ENCODE measurements at places on chromosomes 11 and 22.

- no peak for DNase-seq
These were observed 12.6 kb upstream of the POU2F3 start for GRCh38 chr11:120227228-120227852.

GRCh38 chr11:75733431-75734107, 15.9 kb downstream of the MOGAT2 start:
- no peak for DNase-seq

- DNase-seq = no peak
These were observed 374.3 kb downstream of the NXPE2 start for GRCh38 chr11:115052601-115053000.

- no peak for DNase-seq
These were observed 925 bp upstream of the C11orf52 start for GRCh38 chr11:111917788-111918187.

GRCh38 chr22:24893341-24894070, 53.0 kb downstream of the LHFPL7 start:
- no peak for DNase-seq

GRCh38 chr22:31244046-31244942, 32.2 kb downstream of the LIMK2 start:
- no peak for DNase-seq

- DNase-seq = no peak
These were observed 5.4 kb upstream of the NDUFS8 start for GRCh38 chr11:68025047-68025446.

GRCh38 chr11:32006799-32007388, 84.0 kb upstream of the RCN1 start:
- DNase-seq = no peak

GRCh38 chr11:3037040-3037944, 19.9 kb downstream of the CARS1 start:
- peak; percentile 57 for DNase-seq

GRCh38 chr11:11217929-11218628, 135.0 kb downstream of the CSNK2A3 start:
- DNase-seq = no peak

DNA sequence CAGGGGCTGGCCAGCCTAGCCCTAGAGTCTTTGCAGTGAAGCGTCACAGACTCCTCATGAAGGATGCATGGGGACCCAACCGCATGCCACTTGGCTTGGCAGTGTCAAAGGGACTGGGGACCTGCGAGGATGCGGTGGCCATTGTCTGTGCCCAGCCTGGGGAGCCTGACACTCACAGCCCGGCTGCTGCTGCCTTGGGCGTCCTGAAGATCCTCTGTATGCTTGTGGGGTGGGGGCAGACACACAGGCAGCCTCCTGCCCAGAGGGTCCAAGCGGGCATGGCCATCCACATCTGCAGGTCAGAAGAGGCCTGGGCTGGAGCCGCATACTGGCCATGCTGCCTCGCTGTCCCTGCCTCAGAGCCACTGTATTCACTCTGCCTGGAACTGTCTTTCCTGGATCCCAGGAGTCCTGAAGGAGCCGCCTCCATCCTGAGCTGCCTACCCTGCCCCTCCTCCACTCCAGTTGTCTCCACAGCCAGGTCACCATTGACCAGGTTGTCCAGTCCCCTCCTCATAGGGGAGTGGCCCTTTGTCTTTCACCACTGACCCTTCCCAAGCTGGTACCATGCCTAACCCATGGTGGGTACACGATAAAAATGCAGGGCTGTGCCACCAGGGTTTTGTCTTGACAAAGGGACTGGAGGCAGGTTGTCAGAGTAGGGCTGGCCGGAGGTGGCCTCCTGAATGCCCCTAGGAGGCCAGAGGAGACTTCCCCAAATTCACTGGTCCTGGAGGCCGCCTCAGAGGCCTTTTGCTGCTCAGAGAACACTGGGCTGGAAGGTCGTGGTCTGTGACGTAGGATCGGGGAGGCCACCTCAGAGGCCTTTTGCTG, 107.0 kb downstream of the KCNQ1OT1 start:
- DNase-seq = no peak

GRCh38 chr11:128713595-128713994, 19.7 kb downstream of the FLI1 start:
- no peak for DNase-seq

- DNase-seq = no peak
These were observed 48.2 kb upstream of the OR5P2 start for GRCh38 chr11:7844986-7845385.

GRCh38 chr11:70579316-70579955, 181.1 kb downstream of the CTTN start:
- no peak for DNase-seq

DNA sequence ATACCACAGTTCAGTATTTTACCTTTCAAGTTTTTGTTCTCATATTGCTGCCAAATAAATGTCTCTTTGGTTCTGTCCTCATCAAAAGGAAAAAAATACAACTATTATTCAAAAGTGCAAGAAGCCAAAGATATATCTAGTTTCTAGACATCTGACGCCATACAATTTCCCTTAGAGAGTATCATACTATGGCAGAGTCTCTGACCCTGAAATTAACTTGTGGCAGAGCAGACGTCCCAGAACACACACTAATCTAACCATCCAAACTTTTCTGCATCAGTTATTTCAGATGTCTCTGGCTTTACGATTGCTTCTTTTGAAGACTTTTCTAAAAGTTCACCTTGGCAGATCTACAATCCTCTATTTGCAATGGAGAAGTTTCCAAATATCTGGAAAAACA, 2.7 kb downstream of the OR51T1 start:
- DNase-seq = no peak

DNA sequence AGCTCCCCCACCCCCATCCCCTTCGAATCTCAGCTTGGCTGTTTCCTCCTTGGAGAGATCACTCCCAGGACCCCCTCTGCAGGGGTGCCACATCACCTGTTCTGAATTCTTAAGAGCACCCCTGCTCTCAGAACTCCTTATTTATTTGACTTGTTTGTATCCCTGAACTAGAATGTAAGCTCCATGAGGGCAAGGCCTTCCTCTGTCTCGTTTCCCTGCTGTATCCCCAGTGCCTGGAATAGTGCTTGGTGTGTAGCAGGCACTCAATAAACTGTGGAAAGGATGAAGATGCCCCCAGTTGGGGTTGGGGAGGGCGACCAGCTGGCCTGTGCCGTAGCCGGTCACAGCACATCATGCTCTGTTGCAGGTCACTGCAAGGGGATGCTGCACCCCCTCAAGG, 3.6 kb upstream of the MDK start:
- no peak for DNase-seq

DNA sequence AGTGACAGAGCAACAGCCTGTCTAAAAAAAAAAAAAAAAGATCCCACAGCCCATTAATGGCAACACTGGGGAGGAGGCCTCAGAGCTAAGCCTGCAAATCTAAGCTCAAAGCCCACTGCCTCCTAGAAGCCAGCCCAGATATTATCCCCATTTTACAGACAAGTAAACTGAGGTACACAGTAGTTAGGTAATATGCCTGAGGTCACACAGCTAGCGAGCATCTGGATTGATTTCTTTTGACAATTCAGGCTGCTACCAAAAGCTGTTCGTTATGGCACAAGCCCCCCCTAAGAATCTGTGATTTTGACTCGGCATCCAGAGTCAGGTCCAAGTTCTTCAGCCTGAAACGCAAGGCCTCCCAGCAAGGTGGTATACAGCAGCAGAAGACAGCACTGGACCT, 13.7 kb downstream of the ELFN2 start:
- no peak for DNase-seq

GRCh38 chr11:12587333-12587991, 86.8 kb upstream of the TEAD1 start:
- DNase-seq = no peak

- DNase-seq = no peak
These were observed 110.0 kb downstream of the KIAA1671 start for GRCh38 chr22:25062386-25063085.

DNA sequence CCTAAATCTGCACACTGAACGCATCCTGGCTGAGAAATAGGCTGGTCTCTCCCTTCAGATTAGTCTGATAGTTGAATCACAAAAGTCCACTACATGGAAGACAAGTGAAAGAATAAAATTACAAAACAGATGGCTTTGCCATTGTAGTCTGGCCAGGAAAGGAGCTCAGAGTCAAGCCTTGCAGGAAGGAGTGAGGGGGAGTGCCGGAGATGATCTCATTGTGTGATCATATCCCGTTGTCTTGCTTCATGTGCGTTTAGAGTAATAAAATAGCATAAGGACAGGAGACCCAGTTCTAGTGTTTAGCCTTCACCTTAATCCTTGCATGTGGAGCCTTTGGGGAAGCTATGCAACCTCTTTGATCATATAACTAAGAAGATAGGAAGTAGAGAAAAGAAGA, 666.7 kb upstream of the RAG2 start:
- no peak for DNase-seq

DNA sequence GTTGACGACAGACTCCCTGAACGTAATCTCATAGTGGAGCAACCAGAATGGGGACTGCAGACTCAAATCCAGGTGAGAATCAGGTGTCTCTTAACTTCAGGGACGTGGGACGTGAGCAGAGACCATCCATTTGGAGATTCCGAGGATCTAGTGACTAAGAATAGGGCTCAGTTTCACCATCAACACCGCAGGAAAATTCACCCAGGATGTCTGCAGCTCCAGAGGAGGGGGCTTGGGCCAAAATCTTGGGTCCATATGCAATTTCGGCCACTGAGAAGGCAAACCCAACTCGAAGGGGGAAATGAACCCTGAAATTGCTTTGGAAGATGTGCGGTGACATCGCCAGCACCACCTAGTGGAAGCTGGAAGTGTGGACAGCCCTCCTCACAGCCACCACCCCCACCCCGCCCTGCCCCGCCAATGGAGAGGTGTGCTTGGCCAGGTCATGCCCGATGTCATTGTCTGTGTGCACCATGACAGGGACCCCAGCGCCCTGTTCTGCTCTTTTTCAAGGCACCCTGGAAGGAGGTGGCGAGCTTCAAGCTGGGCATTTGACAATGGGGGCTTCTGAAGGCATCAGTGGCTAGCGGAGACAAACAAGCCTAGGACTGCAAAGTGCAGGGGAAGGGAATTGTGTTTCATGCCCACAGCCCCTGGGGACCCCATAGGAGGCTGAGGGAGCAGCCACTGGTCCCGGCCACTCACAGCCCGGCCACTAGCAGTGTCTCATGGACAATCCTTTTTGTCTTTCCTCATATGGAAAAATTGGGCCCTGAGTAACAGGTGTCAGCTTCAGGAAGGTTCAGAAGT, 24.8 kb downstream of the APOL1 start:
- no peak for DNase-seq

GRCh38 chr11:111366560-111367410, 12.3 kb downstream of the POU2AF1 start:
- DNase-seq = no peak

DNA sequence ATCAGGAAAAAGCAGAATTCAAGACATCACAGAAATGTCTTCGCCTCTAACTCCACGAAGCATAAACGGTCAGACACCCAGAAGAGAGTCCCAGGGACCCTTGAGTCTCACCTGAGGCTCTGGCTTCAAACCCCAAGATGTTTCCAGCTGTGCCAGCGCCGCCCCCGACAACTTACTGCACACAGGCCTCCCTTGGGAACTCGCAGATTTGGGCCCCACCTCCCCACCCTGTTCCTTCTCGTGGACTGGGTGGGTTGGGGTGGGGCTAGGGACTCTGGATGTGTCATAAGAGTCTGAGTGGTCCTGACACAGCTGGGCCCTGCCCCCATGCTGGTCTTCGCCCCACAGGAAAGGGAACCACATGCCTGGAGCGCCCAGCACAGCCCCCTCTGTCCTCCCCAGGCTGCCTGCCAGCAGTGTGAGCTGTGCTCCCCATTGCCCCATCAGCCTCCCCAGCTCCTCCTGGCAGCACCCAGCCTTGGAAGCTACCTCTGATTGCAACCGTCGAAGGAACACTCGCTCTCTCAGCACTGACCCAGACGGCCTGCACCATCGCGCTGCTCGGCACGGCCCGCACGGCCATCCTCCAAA, 147.5 kb downstream of the CRYBB2 start:
- DNase-seq = no peak

- no peak for DNase-seq
These were observed 137.8 kb downstream of the C11orf58 start for GRCh38 chr11:16876053-16876752.

- DNase-seq = no peak
These were observed 55.6 kb downstream of the APOL3 start for GRCh38 chr22:36104988-36105387.

GRCh38 chr11:2862395-2863275, 22.9 kb downstream of the CDKN1C start:
- DNase-seq = no peak

GRCh38 chr22:49785046-49785521, 42.6 kb downstream of the BRD1 start:
- no peak for DNase-seq

DNA sequence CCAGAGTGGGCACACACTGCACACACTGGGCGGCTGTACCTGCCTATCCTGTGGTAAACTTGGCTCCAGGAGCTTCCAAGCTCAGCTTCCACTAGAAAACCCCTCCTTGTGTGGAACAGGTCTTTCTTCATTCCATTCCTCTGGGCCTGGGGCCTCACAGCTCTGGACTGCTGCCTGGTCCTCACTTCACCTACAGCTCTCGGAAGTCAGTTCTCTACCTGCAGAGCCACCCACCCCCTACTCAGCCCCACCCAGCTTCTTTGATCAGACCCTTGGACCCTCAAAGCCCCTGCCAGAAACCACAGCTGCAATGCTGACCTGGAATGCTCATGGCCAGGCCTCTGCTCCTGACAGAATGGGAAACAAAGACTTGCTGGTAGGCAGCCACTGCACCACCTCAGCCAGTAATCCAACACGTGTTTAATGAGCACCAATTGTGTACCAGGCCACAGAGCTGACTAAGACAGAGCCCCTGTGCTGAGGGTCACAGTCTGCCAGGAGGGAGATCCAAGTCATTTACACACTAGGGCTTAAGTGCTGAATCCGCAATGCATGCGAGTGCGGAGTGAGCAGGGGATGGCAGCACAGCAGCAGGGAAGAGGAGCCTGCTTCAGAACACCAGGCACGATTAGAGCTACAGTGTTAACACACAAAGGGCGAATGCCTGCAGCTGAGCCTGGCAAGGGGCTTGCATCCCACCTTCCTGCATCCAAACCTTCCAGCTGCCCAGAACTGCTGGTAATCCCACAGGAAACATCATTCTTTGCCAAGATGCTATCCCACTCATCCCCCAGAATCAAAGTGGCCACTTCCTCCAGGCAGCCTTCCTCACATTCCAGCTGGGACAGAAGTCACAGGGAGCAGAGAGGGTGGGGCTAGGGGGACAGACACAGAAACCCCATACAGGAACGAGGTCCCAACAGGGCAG, 4.6 kb downstream of the GNB1L start:
- no peak for DNase-seq

DNA sequence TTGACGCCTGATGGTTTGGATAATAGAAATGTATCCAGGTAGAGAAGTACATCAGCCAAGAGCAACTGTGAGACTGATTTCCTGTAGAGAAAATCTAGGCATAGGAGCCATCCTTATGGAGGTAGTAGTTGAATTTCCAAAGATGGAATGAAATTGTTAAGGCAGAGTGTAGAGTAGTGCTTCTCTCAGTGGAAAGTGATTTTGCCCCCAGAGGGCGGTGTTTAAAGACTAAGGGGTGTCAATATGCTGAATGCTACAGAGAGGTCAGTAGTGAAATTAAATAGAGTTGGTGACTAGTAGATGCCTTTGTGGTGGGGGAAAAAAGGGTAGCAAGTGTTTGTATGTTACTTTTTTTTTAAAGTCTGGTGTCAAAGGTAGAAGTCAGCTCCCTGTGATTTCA, 54.5 kb downstream of the TRIM44 start:
- no peak for DNase-seq

Measured in anterior cingulate cortex (tissue), 58 donors.